Spinal cord (tissue), 10 donors: ENCODE measurements at places on chromosomes 4 and X. TPM values are rescaled to one million over a fixed set of nuclear protein-coding genes. Genes with fewer than 3 reads are reported as not detected.

GRCh38 chr4:14771094-14771493 lies 231.2 kb upstream of the CPEB2 start:
- peak; percentile 68 for DNase-seq

DNA sequence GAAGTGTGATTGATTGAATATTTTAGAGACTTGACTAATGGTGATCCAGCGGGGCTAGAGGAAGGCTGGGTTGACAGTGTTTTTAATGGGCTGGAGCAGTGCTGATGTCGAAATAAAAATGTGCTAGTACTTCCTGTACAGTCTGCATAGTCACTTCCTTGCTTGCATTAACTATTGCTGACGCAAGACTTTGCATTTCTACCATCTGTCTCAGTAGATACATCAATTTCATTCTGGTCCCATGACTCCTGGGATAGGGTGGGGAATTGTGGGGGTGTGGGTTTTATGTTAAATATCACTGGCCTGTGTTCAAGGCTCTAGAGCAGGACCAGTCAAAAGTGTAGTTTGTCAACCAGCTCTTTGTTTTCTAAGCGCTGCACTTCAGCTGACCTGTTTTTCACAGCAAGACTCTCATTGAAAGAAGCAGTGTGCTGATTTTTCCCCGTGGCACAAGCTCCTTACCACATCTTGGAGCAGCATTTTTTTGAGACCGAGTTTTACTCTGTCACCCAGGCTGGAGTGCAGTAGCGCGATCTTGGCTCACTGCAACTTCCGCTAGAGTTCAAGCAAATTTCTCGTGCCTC lies 35.2 kb upstream of the PHEX start:
- DNase-seq: peak; percentile 59

Gene SH3D19
- total RNA-seq: 40.6 TPM

Gene SPARCL1
- 1,361 TPM for total RNA-seq
